ENCODE measurements at places on chromosomes 7 and 10. TPM values are rescaled to one million over a fixed set of nuclear protein-coding genes. Genes with fewer than 3 reads are reported as not detected.

The ZNF485 gene
- total RNA-seq = 0.43 TPM

DNA sequence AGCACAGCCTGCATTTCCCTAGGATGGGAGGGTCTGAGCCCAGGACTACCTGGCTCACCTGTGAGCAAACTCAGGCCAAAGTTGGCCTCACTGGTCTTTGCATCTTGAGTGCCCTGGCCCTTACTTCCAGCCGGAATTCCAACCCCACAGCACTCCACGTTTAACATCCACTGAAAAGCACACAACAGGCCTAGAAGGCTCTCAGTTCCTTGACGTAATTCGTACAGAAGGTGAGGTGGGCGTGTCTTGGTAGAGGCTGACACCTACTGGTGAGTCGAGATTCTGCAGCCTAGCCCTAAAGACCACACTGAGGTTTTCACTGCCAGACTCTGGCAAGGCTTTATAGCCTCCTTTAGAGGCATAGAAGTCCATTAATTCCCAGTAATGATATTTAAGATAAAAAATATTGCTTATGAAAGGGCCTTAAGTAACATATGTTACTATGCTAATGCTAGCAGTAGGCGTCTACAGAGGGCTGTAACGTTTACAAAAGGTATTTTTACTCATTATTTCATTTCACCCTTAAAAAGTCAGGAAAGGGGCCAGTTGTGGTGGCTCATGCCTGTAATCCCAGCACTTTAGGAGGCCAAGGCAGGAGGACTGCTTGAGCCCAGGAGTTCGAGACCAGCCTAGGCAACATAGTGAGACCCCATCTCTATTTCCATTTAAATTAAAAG is 95.8 kb downstream of the HIP1 start:
- no peak for DNase-seq

DNA sequence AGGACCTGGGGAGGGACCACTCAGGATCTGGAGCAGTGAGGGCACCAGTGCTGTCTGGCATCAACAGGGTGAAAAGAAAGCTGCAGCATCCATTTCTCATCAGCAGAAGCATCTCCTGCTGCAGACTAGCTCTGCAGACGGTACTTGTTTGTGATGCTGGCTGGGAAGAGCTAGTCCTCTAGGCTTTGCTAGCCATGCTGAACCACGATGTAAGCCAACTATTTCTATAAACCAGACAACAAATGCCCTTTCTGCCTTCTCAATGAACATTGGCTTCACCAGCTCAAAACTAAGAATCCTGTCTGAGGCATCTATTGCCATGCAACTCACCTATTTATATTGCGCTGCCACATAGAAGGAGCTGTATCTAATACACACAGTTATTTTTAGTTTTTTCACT is 65.6 kb downstream of the CTTNBP2 start:
- DNase-seq = no peak

The CDC14C gene
- total RNA-seq = not detected

DNA sequence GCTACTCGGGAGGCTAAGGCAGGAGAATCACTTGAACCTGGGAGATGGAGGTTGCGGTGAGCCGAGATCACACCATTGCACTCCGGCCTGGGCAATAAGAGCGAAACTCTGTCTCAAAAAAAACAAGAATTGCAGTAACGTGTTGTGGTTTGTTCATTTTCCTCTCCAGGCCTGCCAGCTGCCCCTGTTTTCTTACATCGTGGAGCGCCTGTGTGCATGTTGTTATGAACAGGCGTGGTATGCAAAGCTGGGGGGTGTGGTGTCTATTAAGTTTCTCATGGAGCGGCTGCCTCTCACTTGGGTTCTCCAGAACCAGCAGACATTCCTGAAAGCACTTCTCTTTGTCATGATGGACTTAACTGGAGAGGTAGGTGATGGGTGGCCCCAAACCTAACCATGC is 52.1 kb downstream of the TRRAP start:
- DNase-seq = no peak

DNA sequence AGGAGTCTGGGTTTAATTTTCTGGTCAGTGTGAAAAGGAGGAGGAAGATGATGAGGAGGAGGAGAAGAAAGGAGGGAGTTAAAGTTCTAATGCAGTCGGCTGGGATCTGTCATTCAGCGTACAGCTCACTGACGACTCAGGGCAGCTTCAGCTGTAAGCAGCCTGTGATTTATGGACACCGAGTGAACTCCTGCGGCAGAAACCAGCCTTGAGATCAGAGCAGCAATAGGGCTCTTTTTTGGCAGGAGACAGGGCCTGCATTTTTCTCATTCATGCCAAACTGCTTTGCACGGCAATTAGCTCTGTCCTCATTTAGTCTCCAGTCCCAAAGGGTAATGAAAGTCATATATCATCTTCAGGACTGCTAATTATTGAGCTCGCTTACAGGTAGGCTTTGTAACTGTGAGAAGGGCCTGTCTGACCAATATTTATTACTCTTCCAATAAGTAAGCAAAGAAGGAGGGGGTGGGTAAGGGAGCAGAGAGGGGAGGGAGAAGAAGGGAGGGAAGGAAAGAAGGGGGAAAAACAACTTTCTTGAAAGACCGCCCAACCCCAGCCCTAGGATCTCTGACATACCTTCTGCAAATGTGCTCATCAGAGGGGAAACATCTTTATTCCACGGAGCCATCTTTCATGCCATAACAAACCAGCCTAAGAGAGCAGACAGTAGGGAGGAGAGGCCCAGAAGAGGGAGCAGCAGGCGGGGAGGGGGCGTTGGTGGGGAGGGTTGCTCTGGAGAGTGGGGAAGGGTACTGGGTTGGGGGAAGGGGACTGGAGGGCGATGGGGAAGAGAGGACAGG is 48.1 kb upstream of the COMTD1 start:
- DNase-seq = no peak

The MMD2 gene
- not detected for total RNA-seq

The HEPACAM2 gene
- total RNA-seq = not detected

- no peak for DNase-seq
These were observed 64.5 kb upstream of the NFE2L3 start for GRCh38 chr7:26087321-26088091.

The MBL2 gene
- not detected for total RNA-seq

DNA sequence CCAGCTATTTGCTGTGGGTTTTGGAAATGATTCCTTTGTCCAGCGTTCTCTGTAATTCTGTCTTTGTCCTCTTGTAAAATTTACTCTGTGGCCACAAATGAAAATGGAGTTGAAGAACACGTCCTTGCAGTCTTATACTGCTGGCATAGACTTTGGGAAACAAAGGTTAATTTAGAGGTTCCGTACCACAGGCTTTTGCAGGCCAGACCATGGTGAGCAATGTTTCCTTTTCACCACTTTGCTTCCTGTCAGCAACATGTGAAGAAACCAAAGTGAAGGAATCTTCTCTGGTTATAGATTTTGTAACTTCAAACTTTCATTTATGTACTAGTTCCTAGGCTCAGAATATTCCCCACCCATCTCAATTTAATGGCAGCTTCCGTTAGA is 488.5 kb downstream of the MDFIC start:
- no peak for DNase-seq

The CADPS2 gene
- 31.8 TPM for total RNA-seq

The HMX3 gene
- total RNA-seq = not detected

DNA sequence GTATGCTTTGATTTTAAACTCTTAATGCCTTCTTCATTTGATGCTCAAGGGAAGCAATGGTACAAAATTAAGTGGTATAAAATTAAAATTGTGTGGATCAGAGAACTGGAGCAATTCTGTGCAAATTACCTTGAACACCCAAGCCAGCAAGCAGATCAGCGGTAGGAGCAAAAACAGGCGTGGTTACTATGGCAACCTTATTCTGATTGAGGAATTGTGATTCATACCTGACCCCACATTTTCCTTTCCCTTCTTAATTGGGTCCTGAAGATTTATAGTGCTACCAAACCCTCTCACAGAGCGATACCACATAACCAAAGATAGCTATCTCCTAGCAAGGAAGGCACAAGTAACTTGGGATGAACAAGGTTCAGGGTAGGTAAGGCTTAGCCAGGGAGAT is 72.5 kb upstream of the FZD1 start:
- no peak for DNase-seq

DNA sequence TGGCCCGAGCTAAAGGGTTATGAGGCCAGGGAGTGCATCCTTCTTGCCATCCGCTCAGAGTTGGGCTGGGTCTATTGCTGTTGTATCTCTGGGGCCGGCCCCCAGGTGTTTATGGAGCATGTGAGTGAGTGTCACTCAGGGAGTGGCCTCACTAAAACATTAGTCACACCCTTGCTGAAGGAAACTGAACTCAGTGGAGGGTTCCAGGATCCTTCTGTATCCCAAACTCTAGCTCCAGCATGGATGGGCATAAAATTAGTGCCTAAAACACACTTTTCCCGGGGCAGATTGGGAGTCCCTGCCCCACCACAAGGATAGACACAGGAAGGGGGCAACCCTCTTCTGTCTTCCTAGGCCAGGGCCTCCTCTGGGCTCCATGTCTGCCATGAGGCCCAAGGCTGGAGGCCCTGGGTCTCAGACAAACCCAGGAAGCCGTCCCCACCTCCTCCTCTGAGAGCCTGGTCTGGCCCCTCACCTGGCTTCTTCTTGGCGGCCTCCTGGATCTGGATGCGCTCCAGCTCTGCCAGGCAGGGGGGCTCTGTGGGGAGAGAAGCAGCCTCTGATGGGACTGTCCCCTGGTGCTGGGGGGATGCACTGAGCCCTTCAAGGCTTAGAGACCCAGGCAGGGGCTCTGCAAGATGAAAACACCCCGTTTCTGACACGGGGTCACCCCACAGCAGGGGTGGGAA is 24.5 kb downstream of the SPOCK2 start:
- no peak for DNase-seq

DNA sequence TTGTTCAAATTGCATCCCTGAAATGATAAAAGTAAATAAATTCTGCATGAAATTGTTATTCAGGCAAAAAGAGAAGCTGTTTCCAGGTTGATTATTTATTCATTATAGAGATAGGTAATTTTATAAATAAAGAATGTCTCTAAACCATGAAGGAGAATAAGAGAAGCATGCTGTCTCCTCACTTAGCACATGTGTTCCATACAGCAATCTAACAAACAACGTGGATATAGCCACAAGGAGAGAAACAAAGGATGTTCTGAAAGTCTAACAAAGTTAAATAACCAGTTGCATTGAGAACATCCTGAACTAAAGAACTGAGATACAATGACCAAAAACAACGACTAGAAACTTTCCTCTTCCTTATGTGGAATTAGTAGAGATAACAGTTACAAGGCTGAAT is 50.8 kb downstream of the NEBL start:
- DNase-seq = no peak

GRCh38 chr10:84352251-84352842 is 24.0 kb downstream of the CCSER2 start:
- DNase-seq = peak; percentile 72

The TWIST1 gene
- total RNA-seq = 2.0 TPM

GRCh38 chr7:66597461-66597860 is 31.2 kb upstream of the KCTD7 start:
- DNase-seq = no peak

- no peak for DNase-seq
These were observed 21.1 kb downstream of the CCDC126 start for GRCh38 chr7:23618241-23618640.

- no peak for DNase-seq
These were observed 44.8 kb upstream of the FAM133B start for GRCh38 chr7:92634924-92635519.

DNA sequence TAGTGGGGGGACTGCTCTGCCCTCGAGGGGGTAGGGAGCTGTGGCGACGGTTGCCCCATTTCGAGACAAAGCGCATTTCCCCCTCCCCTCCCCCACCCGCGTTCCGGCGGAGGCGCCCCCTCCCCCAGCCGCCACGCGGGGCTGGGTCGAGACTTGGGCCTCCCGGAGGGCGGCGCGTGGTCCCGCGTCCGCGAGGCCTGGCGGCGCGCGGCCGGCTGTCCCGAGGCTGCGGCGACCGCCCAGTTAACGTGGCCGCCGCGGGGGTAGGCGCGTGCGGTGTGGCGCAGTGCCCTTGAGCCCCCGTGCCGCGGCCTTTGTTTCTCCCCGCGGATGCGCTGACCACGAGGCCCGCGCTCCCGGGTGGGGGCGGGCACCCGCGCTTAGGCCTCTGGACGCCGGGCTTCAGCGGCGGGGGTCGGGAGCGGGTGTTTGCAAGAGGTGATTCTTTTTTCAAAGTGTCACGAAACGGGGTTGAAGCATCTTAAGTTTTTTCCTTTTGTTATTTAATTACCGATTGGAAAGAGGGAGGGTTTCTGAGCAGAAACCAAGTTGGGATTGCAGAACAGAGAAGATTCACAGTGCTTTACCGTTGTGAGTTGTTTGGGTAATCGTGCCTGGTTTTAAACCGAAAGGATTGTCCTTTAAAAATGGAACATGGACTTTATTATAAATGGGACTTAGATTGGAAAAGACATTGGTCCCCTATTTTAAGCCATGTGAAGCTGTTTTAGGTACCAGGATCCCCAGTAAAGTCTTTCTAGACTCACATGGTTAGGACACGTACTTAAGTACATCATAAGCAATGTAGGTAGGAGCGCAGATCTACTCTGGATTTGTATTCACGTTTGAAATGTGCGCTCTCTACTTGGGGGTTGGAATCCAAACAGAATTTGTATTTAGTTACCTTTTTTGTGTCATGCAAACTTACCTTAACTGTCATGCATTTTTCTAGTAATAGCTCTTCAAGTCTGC is 760 bp downstream of the CBX3 start:
- DNase-seq = no peak

- DNase-seq = no peak
These were observed 145.2 kb downstream of the ARID5B start for GRCh38 chr10:62046522-62047227.

GRCh38 chr7:18693406-18693805 is 197.9 kb downstream of the HDAC9 start:
- DNase-seq = no peak

- no peak for DNase-seq
These were observed 19.4 kb downstream of the GTF2IRD1 start for GRCh38 chr7:74473116-74473515.

GRCh38 chr7:16758036-16758435 is 4.5 kb downstream of the TSPAN13 start:
- no peak for DNase-seq

- DNase-seq = no peak
These were observed 35.0 kb downstream of the VIPR2 start for GRCh38 chr7:159109653-159110035.

GRCh38 chr10:77800738-77801266 is 125.8 kb downstream of the DLG5 start:
- no peak for DNase-seq

DNA sequence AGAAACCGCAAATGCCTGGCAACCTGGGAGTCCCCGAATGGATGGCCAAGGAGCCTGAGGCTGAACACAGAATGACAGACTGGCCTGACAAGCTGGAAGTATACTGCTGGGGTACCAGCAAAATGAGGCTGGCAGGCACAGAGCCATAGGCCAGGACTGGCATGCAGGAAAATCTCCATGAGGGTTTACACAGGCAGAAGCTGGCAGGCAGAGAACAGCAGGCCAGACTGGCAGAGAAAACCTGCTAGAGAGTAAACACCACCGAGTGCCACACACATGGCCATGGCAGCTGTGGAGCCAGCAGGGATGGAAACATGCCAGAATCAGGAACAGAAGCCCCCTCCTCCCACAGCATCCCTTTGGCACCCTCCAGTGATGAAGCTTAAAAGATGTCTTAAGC is 63.4 kb downstream of the CRPPA start:
- no peak for DNase-seq

- DNase-seq = no peak
These were observed 66.5 kb downstream of the JAZF1 start for GRCh38 chr7:28114056-28114455.
